Forelimb muscle (tissue), 1 donor: ENCODE measurements at places on chromosomes 3 and 15.

DNA sequence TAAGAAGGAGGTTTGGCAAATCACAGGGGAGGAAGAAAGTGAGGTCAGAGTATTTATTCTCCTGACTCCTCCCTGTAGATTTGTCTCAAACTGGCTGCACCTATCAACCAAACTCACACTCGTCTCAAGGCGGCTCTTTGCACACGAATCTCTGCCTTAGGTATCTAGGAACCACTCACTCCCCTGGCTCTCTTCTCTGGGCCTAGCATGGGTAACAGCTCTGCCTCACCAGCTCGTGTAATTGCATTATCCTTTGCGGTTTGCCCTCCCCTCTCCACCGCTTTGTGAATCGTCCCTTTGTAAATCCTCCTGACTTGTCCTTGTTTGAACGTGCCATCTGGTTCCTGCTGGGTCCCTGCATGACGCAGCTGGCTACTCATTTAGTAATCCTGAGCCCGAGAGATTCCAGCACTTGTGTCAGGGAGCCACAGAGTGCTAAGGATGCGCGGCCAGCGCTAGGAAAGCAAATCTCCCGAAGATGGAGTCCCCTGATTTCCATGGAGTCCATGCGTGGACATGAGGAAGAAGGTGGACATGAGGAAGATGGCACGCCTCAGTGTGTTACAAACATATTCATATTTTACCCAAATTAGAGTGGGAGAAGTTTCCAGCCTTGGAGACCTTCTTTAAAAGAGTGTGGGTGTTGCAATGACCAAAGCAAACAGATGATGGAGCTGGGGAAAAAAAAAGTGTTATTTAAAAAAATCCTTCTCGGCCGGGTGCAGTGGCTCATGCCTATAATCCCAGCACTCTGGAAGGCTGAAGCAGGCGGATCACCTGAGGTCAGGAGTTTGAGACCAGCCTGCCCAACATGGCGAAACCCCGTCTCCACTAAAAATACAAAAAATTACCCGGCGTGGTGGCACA is 26.7 kb downstream of the NRROS start:
- no peak for DNase-seq

GRCh38 chr3:21117370-21117769 is 633.6 kb downstream of the ZNF385D start:
- DNase-seq = no peak

GRCh38 chr3:11170052-11170770 is 15.9 kb downstream of the HRH1 start:
- no peak for DNase-seq

GRCh38 chr3:56884387-56884786 is 82.6 kb upstream of the ARHGEF3 start:
- no peak for DNase-seq

DNA sequence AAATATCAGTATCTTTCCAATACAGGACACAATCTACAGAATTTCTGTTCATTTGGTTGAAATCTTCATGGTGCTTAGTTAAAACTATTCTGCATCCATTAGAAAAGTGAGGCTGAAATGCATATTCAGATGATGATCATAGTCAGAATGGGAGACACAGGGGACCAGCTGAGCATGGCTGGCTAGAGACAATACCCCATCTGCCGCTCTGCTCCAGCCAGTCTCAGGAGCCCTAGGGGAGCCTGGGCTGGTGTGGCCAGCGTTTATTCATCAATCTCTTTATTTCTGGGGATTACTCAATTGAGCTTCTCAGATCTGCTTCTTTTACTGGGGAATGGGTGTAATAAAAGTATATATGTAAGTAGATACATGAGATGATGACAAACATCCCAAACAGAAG is 470.9 kb upstream of the CDIN1 start:
- DNase-seq = no peak
